ENCODE measurements at places on chromosomes 3 and 15. TPM values are rescaled to one million over a fixed set of nuclear protein-coding genes. Genes with fewer than 3 reads are reported as not detected.

Gene FEZF2
- not detected for total RNA-seq

Gene MED12L
- 0.17 TPM for total RNA-seq

Gene ZMYND10
- total RNA-seq = 1.3 TPM

Gene ZNF660
- total RNA-seq = 1.5 TPM

Gene ISG20
- 5.1 TPM for total RNA-seq

Gene GNAT1
- total RNA-seq = not detected

Gene IQCF5
- total RNA-seq = not detected

Gene ADAMTSL3
- total RNA-seq = 1.0 TPM

Gene MASP1
- total RNA-seq = 1.8 TPM

Gene ALDH1A3
- total RNA-seq = 16.0 TPM

Gene A4GNT
- not detected for total RNA-seq

Gene SNURF
- 0.45 TPM for total RNA-seq

Gene SAMMSON
- not detected for total RNA-seq

Gene COL6A5
- not detected for total RNA-seq

Gene CMTM8
- 1.5 TPM for total RNA-seq

Gene KCNMB3
- total RNA-seq = 0.34 TPM

Gene FGF12
- total RNA-seq = not detected

Gene CLDN1
- total RNA-seq = 0.59 TPM

Gene GOLGA6L10
- under 0.01 TPM for total RNA-seq

Gene UBAP1L
- total RNA-seq = under 0.01 TPM

Gene TRPM1
- total RNA-seq = not detected

Gene ZNF774
- total RNA-seq = 0.67 TPM

Gene SLC28A1
- not detected for total RNA-seq

Gene GRK7
- total RNA-seq = not detected

Gene LRRK1
- total RNA-seq = 2.8 TPM

Gene CSPG4
- 72.4 TPM for total RNA-seq

Gene CPB1
- total RNA-seq = 0.15 TPM

Gene C3orf85
- not detected for total RNA-seq

Gene GUCA1C
- total RNA-seq = not detected

Gene VIPR1
- under 0.01 TPM for total RNA-seq

Measured in bronchus fibroblast of lung (primary cell).